ENCODE measurements at places on chromosomes 7 and 10.

GRCh38 chr7:66206119-66206933, 1.2 kb downstream of the TPST1 start:
- no peak for DNase-seq

GRCh38 chr10:28981007-28981406, 303.7 kb downstream of the BAMBI start:
- DNase-seq = no peak

DNA sequence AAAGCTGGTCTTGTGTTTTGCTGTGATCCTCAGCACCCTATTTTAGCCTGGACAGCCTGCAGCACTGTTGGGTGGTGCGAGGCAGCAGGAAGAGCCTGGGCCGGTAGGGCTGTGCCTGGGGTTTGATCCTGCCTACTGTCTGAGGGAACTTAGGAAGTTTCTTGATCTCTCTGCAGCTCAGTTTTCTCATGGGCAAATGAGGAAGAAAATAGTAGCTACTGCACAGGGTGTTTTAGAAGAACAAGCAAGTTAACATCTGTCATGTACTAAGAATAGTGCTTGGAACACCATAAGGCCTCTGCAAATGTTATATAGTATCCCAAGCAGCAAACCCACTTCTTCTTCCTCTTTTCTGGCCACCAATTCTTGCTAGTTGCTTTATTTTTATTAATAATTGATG, 12.0 kb upstream of the AGR2 start:
- no peak for DNase-seq

DNA sequence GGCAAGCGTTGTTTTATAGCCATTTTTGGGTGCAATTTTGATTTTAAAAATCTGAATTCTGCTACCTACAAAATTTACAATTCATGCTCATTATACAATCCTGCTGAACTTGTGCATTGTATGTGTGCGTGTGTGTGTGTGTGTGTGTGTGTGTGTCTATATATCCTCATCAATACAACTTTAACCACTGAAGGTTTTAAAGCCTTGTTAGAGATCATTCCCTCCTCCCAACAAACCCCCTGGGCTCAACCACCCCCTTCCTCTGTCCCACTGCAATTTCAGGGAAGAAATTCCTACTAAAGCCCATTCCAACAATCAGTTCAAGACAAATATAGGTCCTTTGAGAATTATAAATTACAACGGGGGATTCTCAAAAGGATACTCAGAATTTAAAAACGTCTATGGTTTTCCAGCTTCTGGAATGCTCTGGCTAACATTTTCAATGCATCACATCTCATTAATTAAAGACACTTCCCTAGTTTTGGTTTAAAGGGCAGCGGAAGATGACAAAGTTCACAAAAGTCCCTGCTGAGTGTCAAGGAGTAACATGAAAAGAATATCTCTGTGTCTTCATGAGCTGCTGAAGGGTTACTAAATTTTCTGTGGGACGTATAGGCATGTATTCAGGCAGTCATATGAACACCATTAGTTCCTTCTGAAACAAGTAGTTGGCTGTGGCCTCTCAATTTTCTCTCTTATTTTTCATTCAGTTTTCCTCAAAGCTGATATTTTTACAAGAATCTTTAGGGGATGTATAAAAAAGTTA, 889 bp upstream of the SEMA3A start:
- DNase-seq = no peak

DNA sequence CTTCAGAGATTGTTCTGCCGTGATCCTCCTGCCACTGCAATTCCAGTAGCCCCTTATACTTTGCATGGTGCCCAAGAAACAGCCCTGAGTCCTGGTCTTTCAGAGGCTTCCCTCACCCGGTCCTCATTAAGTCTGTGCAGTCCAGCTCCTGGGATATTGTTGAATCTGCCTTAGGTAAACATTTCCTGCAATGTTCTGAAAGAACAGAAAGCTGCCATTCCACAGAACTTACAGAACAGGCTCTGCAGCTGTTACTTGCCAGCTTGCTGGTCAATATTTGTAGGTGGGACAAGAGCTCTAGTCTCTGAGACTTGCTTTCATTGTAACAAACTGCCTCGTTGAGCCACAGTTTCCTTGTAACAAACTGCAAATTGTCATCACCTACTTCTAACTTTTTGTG, 115.0 kb upstream of the KIF5B start:
- no peak for DNase-seq

GRCh38 chr7:139995017-139995915, 67.5 kb downstream of the PARP12 start:
- peak; percentile 87 for DNase-seq

- DNase-seq = no peak
Observed at GRCh38 chr10:74382663-74383062, 231.6 kb downstream of the ADK start.

DNA sequence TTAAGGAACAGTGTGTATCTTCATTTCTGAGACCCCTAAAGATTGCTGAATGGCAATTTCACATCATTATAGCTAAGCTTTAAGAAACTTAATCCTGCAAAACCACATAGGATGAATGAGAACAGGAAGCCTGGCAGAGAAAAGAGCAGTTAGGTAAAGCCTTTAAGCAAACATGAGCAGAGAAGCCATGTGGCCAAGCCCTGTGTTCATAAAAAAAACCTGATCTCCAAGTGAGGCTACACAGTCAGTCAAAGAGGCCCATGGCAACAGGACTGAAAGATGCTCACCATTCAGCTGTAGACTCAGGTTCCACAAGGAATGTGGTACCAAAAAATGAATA, 9.3 kb downstream of the LIPA start:
- DNase-seq = no peak

DNA sequence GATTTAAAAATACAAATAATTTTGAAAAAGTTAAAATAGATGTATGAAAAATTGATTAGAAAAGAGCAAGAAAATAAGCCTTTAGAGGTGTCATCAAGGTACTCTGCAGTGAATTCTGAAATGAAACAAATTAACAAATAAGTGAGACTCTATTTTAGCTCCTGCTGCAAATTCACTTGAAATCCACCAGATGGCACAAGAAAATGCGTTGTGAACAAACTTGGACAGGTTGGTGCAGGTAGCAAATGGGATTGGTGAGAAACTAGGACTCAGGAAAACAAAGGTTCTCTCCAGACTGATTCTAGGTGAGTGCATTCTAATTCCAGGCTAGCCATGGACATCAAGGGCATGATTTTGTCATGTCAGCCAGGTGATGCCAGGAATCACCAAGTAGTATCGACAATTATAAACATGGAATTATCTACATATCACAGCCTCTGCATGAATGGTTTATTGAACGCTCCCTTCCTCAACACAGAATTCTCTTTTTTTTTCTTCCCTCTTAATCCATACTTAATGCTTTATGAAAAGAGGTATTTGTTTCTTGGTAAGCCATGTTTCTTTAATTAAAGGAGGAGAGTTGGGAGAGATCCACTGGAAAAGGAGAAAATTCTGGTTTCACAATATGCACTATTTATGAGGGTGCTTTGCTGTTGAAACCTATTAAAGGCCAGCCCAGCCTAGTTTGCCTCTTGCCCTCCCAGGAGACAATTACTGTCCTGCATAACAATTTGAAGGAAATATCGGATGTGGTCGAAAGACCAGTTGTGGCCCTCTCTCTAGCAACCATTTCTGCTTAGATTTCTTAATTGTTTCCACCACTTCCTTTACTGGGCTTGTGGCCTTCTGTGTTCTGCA, 118.1 kb downstream of the ZNF365 start:
- peak; percentile 25 for DNase-seq

- DNase-seq = no peak
Observed at GRCh38 chr7:158494643-158495042, 93.0 kb downstream of the PTPRN2 start.

DNA sequence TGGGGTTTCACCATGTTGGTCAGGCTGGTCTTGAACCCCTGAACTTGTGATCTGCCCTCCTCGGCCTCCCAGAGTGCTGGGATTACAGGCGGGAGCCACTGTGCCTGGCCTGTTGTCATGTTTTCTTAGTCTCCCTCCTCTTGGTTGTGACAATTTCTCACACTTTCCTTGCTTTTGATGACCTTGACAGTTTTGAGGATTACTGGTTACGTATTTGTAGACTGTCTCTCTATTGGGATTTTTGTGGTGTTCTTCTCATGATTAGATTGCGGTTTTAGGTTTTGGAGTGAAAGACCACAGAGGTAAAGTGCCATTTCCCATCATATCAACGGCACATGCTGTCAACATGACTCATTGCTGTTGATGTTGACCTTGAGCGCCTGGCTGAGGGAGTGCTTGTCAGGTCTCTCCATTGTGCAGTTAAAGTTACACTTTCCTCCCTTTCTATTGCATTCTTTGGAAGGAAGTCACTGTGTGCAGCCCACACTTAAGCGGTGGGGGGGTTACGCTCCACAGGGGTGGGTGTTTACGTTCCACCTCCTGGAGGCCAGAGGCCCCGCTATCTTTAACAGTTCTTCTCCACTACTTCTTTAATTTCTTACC, 10.8 kb downstream of the NEURL1 start:
- DNase-seq = peak; percentile 94

GRCh38 chr7:23473844-23474093, 3.5 kb upstream of the IGF2BP3 start:
- DNase-seq = no peak

DNA sequence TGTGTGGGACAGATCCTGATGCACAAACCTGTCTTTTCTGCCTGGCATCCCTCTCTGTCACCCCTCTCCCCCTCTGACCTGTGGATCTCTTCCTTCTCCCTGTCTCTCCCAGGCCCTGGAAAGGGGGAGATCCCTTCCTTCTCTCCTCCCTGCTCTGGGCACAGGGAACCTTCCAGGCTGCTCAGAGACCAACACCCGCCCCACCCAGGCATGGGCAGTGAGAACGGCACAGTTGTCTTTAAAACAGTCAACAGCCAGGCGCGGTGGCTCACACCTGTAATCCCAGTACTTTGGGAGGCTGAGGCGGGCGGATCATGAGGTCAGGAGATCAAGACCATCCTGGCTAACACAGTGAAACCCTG, 34.7 kb downstream of the KCNH2 start:
- DNase-seq = no peak

DNA sequence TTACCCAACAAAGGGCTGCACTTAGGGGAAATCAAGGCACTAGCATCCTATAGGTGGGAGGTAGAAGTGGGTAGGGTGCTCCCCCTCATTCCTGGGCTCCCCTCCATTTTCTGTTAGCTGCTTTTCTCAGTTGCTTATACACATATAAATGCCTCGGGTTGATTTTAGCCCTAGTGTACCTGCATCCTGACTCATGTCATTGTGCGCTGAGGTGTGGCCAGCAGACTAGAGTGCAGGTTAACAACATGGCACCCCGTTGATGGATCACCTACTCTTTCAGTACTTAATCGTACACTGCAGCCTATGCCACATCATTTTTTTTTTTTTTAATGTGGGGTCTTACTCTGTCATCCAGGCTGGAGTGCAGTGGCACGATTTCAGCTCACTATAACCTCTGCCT, 144.0 kb upstream of the ITGB1 start:
- DNase-seq = no peak

DNA sequence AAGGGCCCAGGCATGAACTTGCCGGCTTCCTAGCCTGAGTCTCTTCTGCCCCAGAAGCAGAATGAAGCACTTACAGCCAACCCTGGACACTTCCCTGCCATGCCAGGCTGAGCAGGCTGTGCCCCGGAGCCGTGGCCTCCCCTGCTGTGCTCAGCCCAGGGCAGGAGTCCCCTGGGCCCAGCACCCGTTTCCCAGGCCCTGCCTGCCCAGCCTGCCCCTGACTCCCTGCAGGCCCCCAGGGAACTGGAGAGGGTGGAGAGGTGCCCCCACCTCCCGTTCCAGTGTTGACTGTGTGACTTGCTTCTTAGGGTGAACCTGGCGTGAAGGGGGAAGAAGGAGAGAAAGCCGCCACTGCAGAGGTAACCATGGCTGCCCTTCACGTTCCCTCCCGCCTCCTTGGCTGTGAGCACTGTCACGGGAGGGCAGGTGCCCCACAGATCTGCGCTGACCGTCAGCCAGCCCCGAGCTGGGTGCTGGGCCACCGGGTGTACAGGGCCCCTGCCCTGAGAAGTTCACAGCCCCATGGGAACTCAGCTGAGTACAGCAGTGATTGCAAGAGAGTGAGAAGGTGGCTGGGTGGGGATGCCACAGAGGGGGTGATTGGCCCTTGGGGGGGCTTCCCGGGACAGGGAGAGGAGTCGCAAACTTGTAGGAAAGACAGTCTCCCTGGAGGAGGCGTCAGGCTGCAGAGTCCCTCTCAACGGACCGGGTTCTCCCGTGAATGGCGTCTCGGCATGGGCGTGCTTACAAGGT, 75.9 kb downstream of the MYL10 start:
- no peak for DNase-seq

DNA sequence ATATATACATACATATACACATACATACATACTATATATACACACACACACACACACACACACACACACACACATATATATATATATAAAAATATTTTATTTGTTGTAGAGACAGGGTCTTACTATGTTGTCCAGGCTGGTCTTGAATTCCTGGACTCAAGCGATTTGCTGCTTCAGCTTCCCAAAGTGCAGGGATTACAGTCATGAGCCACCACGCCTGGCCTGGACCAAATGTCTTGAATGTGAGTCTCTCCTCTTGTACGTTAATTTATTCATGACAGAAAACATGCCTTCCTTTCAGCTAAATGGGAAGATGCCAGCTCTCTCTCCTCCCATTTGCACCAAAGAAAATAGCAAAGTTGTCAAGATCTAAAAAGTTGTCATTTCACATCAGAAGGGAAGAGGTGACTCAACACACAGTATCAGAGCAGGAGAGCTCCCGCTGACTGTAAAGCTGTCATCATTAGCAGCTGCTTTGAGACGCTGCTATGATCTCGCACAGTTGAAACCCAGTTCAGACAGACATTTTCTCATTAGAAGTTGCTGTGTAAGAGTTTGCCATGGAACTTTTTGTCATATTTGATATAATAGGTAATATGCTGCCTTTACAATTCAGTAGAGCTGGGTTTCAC, 224.3 kb downstream of the SFMBT2 start:
- no peak for DNase-seq

DNA sequence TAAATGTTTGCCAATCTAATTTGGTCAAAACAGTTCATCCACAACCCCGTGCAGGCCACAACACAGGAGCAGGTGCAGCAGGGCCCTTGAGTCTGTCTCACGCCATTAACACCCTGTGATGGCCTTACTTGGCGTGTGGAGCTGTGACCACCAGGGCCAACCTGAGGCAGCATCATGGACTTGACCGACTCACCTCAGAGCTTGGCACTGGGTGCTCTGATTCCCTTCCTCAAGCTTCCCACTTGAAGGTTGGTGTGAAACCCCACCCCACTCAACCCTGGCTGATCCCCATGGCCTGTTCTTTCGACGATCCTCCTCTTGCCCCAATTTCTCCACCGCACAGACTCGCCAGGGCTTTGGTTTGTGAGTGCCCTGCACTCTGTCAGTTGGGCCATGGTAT, 623.1 kb downstream of the PTPRN2 start:
- DNase-seq = no peak

- DNase-seq = no peak
Observed at GRCh38 chr7:42720991-42721796, 190.7 kb downstream of the C7orf25 start.

GRCh38 chr10:60555700-60556099, 166.0 kb upstream of the ANK3 start:
- no peak for DNase-seq

- peak; percentile 55 for DNase-seq
Observed at GRCh38 chr7:28732071-28732869, 225.9 kb downstream of the TRIL start.

GRCh38 chr7:149427096-149427680, 33.7 kb downstream of the ZNF777 start:
- DNase-seq = no peak

All from IMR-90 (cell line).